ENCODE measurements at places on chromosomes 11 and 22.
A peak's percentile ranks its signal among the peaks of the same experiment; 100 is the strongest.

- DNase-seq: no peak
These were observed 1.0 kb upstream of the POLD4 start for GRCh38 chr11:67354075-67355022.

- no peak for DNase-seq
These were observed 109.3 kb downstream of the FBXO7 start for GRCh38 chr22:32583921-32584335.

DNA sequence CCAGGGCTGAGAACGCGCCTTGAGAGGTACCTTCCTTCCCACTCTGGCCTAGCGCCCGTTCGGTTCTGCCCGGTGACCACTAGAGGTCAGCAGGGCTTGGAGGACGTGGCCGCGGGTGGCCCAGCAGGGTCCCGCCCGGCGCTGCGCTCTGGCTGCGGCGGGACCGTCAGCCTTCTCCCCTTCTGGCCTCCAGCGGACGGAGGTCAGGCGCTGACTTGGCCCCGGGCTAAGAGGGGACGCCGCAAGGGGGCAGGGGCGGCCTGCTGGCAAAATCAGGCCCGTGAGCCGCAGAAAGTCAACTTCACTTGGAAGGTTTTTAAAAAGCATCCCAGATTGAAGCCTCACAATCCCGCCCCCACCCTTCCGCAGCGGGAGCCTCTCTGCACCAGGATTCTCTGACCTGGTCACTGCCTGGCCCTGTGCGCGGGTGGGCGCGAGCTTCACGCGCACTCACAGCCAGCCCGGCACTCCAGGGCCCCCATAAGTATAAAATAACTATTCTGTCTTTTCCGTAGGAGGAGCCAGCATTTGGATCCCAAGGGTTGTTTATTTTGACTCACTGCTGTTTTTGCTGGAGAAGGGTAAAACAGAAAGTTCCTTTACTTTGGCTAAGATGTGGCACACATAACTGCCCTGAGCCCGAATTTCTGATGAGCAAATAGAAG lies 23.2 kb upstream of the ZBTB16 start:
- peak; percentile 42 for DNase-seq

DNA sequence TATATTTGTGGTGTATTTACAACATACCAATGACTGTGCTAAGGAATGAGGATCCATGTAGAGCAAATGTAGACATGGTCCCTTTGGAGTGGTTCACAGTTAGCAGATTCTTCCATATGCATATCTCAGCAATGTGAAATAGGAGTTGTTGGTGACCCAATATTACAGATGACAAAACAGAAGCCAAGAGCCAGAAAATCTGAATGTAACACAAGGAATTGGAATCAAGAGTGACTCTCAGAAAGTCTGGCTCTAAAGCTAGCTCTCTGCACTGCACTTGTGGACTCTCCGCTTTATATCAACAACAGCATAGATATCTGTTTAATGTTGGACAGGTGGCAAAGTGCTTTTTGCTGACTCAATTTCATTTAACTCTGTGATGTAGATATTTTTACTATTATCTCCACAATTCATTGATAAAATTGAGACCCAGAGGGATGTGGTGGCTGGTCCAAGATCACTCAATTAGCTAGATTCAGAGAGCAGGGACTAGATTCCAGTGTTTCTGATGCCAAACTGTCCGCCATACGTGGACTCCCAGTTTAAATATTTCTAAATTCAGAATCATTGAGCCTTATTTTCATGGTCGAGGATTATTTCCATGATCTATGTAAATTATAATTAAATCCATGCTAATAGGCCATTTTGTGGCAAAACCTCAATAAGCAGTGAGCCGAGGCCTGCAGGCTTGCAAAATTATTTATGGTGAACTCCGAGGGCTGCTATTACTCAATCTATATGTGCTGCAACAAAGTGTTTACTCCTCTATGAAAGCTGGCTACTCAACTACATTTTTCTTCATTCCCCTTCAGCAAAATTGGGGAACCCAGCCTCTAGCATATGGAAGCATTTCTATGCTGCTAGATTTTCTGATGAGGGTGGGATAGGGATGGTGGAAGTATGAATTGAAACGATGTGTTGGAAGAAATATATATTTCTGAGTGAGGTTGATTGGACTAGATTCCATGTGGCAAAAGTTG lies 21.1 kb upstream of the TENM4 start:
- DNase-seq: no peak

GRCh38 chr11:131449036-131450019 lies 78.9 kb downstream of the NTM start:
- DNase-seq: no peak
